Stimulated activated CD8-positive, alpha-beta memory T cell treated with anti-CD3 and anti-CD28 coated beads, Interleukin-4, amount 100 ng/mL, for 1 hour (primary cell): ENCODE measurements at places on chromosomes 5 and 9.

- no peak for DNase-seq
Observed at GRCh38 chr5:119389288-119390030, 33.6 kb downstream of the TNFAIP8 start.

GRCh38 chr5:73960426-73960825 is 334.4 kb downstream of the ARHGEF28 start:
- DNase-seq: no peak

- no peak for DNase-seq
Observed at GRCh38 chr5:37598733-37599132, 219.6 kb downstream of the WDR70 start.

DNA sequence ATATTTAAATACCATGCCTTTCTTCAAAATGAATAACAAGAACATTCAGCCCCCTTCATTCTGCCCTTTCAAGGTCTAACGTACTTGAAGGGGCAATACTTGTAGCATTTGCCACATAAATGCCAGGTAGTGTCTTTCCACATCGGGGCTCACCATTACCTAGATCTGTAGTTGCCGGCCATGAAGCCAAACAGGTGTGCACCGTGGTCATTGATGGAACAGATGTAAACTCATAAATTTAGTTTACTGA is 193.0 kb downstream of the CD180 start:
- DNase-seq: no peak

DNA sequence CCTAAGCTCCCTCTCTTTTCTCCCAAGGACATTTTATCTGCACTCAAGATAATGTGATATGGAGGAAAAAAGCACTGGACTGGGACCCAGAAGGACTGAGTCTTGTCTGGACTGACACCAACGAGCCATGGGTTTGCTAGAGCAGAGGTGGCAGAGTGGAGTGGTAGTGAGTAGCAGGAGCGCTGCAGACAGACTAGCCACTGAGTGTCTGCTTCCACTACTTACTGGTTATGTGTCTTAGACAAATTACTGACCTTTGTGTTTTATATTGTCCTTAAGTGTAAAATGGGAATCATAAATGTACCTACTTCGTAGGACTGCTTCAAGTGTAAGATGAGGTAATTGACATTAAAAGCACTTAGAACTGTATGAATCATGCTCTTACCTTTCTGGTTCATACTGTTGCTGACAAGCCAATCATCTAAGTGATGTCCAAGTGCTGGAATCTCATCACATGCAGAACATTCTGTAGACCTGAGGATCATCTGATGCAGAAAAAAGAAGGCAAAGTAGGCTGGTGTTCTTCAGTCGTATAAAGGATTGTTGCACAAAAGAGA is 12.5 kb upstream of the PRLR start:
- DNase-seq: no peak

- DNase-seq: no peak
Observed at GRCh38 chr5:123864578-123864977, 352.6 kb downstream of the CSNK1G3 start.

- no peak for DNase-seq
Observed at GRCh38 chr9:127868278-127868902, 9.1 kb downstream of the AK1 start.

GRCh38 chr5:72940082-72940481 is 15.8 kb upstream of the FCHO2 start:
- DNase-seq: no peak

DNA sequence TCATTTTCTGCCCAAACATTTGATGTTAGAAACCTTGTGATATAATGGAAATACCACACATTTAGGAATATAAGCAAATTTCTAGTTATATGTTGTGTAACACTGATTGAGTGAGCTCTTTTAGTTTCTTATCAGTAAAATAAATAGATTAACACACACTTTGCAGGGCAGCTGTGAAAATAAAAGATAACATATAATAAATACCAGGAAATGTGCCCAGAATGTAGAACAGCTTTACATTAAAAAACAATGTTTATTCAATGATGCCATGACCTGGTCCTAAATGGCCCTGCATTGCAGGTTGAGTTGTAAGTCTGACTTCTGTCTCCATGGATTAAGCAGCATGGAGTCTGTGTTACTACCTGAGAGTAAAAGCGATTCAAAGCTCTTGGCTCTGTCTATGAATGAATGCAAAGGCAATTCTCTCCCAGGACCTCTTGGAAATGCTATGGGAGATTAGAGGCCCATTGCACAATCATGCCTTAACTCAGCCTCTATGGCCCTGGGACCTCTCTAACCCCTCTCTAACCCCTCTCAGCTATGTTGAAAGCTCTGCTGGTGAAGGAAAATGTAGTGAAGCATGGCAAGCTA is 296.0 kb upstream of the ACTBL2 start:
- no peak for DNase-seq

DNA sequence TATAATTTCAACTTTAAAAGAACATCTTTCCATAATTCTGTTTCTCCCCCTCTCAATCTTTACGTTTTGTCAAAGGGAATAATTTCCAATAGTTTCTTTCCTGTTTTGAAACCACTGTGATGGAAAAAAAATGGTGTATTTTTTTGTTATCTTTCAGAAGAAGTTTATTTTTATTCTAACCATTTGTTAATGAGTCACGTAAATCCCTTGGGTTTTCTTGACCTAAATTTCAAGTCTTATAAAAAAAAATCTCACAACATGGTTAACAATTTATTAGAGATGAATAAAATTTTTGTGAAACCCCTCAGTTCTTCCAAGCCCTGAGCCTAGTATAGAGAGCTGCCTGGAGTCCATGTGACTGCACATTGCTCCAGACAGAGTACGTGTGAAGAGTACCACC is 106.1 kb upstream of the FBXL17 start:
- no peak for DNase-seq

DNA sequence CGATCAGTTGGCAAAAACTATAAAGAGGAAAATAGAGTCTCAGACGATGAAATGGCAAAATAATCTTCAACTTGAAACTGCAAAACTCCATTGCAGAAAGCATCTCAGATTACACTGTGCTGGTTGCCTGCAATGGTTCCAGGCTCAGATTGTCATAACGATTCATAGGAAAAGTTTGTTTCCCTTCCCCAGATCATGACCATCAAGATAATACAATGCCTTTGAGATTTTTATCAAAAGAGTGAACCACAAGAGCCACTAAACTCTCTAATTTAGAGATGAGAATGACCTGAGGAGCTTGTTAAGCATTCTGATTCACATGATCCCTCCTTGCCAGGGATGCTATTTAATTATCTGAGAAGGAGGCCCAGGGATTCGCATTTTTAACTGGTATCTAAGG is 52.6 kb upstream of the ITGA1 start:
- DNase-seq: no peak

DNA sequence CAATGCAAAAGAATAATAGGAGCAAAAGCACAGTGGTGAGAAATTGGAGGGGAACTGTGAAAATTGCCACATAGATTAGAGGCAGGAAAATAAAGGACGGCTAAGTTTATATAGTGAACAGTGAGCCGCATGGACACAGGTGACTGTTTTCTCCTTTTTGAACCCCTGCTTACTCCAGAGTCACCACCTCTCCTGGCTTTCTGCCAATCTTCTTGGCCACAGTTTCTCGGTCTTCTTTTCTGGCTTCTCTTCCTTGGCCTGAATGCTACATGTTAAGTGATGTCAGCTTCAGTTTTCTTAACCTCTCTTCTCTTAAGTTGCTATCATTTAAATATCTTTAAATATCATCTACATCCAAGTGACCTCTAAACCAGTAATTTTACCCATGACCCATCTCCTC is 47.3 kb upstream of the CDKN2B start:
- DNase-seq: no peak

- DNase-seq: no peak
Observed at GRCh38 chr9:3758816-3759576, 233.2 kb upstream of the RFX3 start.

DNA sequence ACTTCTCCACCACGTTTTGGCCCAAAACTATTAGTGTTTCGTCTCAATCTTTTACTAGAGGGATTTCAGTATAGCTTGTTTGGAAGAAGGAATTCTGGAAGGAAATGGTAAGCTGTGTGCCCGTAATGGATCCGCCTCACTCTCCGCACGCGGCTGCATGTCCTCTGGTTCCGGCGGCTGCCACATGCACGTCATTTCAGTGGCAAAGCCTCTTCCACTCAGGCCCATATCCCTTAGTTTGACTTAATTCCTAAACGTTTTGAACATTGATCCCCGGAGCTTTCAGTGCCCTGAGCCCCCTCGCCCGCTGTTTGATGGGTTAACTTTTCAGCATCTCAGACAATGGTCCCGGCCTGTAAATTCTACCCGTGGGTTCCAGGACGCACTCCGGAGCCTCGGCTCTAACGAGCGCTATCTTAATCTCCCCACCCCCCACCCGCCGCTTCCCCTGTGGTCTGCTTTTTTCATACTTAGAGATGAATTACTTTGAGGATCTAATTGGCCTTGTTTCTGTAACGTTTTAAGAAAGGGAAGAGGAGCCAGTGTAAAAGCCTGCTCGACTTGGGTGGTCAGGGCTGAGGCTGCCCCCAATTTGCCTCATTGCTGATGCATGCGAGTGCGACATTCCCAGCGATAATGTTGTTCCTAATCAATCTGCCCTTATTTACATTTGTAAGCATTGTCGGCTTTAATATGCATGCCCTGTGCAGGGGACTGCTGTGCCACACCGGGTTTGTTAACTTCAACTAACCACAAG is 4.6 kb downstream of the PTCH1 start:
- DNase-seq: no peak

GRCh38 chr5:68540798-68541590 is 325.4 kb downstream of the PIK3R1 start:
- no peak for DNase-seq

GRCh38 chr5:1448511-1449011 is 3.3 kb upstream of the SLC6A3 start:
- no peak for DNase-seq

- no peak for DNase-seq
Observed at GRCh38 chr5:176658817-176659511, 11.7 kb downstream of the TSPAN17 start.

DNA sequence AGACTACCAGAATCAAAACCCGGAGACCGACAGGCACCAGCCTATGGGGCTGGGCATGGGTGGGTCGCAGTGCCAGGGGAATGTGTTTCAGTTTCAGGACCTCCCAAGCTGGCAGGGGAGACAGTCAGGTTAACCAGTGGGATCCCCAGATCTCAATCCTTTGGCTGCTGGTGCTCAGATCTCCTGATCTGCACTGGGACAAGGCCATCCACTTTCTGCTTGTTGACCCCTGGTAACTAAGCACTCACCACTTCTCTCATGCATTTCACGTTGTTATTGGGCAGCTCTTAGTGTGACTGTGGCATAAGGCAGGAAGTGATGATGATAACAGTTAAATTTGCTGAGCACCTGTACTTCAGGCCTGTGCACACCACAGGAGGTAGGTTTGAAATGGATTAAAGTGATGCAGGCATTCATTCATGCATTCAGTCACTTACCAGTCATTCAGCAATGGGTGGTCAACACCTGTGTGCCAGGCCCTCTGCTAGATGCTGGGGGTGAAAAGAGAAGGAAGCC is 42.1 kb upstream of the STXBP1 start:
- no peak for DNase-seq

- DNase-seq: no peak
Observed at GRCh38 chr5:112350626-112351025, 68.5 kb downstream of the EPB41L4A start.

DNA sequence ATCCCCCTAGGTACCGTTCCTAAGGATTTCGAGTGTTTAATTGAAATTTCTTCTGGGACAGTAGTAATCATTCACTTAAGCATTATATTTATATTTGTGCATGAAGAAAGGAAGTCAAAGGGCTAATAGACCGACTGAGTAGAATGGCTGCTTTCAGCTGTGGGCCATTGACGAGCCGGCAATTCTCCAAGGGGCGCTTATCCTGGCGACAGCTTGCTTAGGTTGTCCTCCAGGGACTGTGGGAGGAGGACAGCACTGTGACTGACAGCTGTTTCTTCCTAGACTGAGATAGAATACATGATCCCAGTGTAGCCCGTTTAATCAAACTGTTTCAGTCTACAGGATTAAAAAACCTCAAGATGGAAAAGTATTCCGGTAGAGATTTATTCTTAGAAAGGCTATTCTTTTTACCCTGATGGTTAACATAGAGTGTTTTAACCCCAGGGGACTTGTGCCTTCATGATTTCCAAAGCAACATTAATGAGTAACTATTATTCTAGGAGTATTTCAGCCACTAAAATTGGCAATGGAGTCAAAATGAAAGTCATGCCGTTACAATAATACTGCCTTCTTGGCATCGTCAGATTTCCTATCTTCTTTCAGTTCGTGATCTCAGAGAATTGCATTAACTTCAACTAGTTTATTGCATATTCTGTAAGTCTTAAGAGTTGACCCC is 943.1 kb upstream of the WWC1 start:
- DNase-seq: no peak

GRCh38 chr9:98598861-98599260 is 109.9 kb downstream of the GABBR2 start:
- no peak for DNase-seq

DNA sequence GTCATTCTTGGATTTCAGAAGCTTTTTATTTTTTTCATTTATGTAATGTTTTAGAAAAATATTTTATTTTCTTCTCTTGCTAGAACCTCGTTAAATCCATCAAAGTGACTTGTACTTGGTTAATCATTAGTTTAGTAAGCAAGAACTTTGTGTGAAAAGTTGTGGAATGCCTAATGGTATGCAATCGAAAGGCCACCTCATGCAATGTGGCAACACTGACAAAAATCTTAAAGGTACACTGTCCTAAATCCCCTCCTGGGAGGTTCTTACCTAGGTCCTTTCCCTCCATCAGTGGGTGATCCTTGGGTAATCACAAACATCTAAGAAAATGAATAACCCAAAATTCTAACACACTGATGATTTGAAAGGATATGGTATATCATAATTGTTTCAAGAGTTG is 304.2 kb downstream of the DNAH5 start:
- no peak for DNase-seq

DNA sequence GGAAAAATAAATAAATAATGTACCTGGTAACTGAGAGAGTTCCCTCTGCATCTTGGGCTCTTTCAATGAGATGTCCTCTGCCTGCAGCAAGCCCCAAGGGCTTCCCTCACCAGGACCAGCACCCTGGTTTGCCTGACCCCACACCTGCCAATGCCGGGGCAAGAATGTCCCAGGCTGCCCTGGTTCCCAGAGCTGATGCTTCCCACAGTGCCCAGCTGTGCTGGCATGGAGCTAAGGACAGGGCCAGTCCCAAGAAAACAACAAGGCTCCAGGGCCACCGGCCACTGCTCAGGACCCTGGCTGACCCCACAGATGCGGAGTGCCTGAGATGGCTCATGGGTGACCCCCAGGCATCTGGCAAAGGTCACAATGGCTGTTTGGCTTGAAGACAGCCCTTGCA is 123.5 kb downstream of the KCNIP1 start:
- DNase-seq: no peak

DNA sequence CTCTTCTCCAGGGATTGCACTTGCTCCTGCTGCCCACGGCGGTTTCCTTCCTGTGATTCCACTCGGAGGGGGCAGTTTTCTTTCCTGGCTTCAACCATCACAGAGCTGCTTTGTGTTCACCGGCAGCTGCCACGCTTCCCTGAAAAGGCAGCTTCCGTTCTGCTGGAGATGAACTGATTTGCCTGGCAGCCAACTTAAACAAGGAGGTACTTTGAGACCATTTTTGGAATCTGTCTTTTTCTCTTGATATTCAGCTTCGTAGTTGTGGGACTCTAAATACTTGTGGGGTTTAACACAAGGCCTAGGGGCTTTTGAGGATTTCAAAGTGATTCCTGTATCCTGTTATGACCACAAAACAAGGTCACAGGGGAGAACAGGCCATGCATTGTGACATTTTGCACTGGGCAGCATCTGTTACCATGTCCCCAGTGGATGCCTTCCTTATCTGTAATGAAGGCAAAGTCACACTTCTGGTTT is 192.0 kb downstream of the MTRR start:
- DNase-seq: no peak
